ENCODE measurements at places on chromosomes 1 and 21. TPM values are rescaled to one million over a fixed set of nuclear protein-coding genes. Genes with fewer than 3 reads are reported as not detected.

Gene PRAMEF20
- total RNA-seq, result not detected

Gene SYPL2
- 8.1 TPM for total RNA-seq

Gene FAM89A
- total RNA-seq, result 47.5 TPM

Gene PSEN2
- 26.5 TPM for total RNA-seq

Gene S100A7
- total RNA-seq, result not detected

Gene ZNF593OS
- total RNA-seq, result not detected

DNA sequence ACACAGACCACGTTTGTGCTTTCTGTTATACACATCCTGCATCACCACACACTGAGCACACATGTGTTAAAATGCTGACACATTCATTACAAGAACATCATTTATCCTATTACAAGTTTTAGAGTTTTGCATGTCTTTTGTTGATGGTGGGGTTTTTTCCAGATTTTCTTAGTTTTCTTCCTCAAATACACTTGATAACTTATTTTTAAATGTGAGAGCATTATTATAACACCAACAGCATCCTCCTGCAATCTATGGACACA is 67.3 kb downstream of the TGFBR3 start:
- no peaks in the 10 kb centered on the region for H3K27me3 ChIP-seq
- H3K36me3 ChIP-seq, result no peaks in the 10 kb centered on the region
- H3K4me3 ChIP-seq, result no peak overlapping the region
- no peaks in the 10 kb centered on the region for H3K4me1 ChIP-seq

DNA sequence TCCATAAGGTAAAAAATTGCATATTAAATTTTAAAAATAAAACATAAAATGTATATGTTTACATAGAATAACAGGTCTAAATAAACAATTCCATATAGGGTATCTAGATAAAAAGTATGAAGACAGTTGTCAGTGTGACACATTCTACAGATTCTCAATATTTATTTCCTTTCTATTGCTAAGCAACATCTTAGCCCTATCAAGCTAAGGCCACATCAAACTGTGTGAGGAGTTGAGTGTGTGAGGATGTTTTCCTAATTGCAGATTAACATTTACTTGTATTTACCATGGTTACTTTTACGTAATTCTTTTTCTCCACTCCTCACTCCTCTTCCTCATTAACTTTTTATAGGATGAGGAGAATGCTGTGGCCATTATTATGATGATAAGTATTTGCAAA is 41.9 kb upstream of the MCOLN3 start:
- no peak for DNase-seq
- H3K27me3 ChIP-seq, result no peaks in the 10 kb centered on the region
- no peak overlapping the region for H3K27ac ChIP-seq
- H3K36me3 ChIP-seq, result no peaks in the 10 kb centered on the region

GRCh38 chr1:50970931-50971582 is 1.0 kb downstream of the CDKN2C start:
- H3K4me1 ChIP-seq, result no peaks in the 10 kb centered on the region
- H3K4me3 ChIP-seq, result peak overlapping the region; percentile 93
- no peak for DNase-seq
- no peaks in the 10 kb centered on the region for H3K36me3 ChIP-seq
- H3K27me3 ChIP-seq, result no peaks in the 10 kb centered on the region
- H3K27ac ChIP-seq, result peak overlapping the region; percentile 95

DNA sequence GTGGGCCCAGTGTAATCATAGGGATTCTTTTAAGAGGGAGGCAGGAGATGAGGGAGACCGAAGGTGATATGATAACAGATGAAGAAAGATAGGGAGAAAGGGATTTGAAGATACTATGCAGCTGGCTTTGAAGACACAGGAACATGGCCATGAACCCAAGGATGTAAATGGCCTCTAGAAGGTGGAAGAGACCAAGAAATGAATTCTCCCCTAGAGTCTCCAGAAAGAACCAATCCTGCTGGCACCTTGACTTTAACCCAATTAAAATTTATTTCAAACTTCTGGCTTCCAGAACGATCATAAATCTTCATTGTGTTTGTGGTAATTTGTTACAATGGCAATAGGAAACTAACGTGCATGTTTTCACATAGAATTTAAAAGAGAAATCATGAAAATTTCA is 95.0 kb upstream of the GORAB start:
- no peaks in the 10 kb centered on the region for H3K27me3 ChIP-seq
- H3K4me1 ChIP-seq, result no peaks in the 10 kb centered on the region
- no peaks in the 10 kb centered on the region for H3K36me3 ChIP-seq
- no peak overlapping the region for H3K27ac ChIP-seq
- H3K4me3 ChIP-seq, result no peak overlapping the region

GRCh38 chr1:203926025-203926540 is 64.7 kb downstream of the SNRPE start:
- no peaks in the 10 kb centered on the region for H3K4me1 ChIP-seq
- no peak overlapping the region for H3K27ac ChIP-seq
- no peaks in the 10 kb centered on the region for H3K36me3 ChIP-seq
- no peaks in the 10 kb centered on the region for H3K27me3 ChIP-seq
- H3K4me3 ChIP-seq, result no peak overlapping the region
- no peak for DNase-seq

GRCh38 chr1:237613984-237614383 is 276.7 kb downstream of the ZP4 start:
- H3K4me3 ChIP-seq, result no peak overlapping the region
- no peak for DNase-seq
- no peaks in the 10 kb centered on the region for H3K27me3 ChIP-seq
- peaks cover 37% of the 10 kb centered on the region for H3K36me3 ChIP-seq
- H3K27ac ChIP-seq, result no peak overlapping the region

- no peak for DNase-seq
- H3K4me1 ChIP-seq, result no peaks in the 10 kb centered on the region
- no peak overlapping the region for H3K4me3 ChIP-seq
- no peak overlapping the region for H3K27ac ChIP-seq
- H3K36me3 ChIP-seq, result no peaks in the 10 kb centered on the region
These were observed 556.5 kb downstream of the PTBP2 start for GRCh38 chr1:97277891-97278654.

DNA sequence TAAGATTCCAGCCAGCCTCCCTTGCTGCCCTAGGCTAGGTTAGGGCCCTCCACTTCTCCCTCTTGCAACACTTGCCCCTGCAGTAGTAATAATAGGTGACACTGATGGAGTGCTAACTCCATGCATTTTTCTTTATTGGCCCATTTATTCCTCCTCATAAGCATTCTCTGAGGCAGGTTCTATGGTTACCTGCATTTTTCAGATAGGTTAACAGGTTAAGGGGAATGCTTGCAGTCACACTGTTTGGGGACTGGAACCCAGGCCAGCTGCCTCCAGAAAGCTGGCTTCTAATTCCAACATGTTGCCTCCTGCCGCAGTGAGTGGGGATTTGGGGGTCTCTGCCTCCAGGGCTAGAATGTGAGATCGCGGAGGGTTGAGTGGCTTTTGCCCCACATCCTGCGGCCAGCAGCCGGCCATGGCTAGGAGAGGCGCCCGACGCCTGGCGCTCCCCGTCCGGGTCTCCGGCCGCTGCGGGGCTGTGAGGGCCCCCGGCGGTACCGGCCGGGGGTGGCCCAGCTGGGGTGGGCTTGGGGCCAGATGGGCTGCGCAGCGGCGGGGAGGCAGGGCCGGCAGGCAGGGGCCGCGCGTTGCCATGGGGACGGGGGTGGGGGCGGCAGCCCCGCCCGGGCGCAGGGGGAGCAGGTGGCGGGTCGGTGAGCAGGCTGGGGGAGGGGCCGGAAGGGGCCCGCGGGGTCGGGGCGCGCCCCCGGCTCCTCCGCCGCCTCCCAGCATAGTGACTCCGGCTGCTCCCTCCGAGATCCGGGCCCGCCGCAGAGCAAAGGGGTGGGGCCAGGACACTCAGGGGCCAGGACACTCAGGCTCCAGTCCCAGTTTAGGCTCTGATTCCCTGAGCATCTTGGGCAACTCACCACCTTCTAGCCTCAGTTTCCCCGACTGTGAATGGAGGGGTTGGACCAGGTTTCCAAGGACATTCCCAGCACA is 68.4 kb upstream of the SSBP3 start:
- H3K4me1 ChIP-seq, result peaks cover 12% of the 10 kb centered on the region
- H3K36me3 ChIP-seq, result no peaks in the 10 kb centered on the region
- H3K4me3 ChIP-seq, result peak overlapping the region; percentile 66
- DNase-seq, result no peak
- no peak overlapping the region for H3K27ac ChIP-seq
- H3K27me3 ChIP-seq, result no peaks in the 10 kb centered on the region

- H3K27ac ChIP-seq, result no peak overlapping the region
- peak; percentile 82 for DNase-seq
- peak overlapping the region; percentile 60 for H3K4me3 ChIP-seq
- no peaks in the 10 kb centered on the region for H3K27me3 ChIP-seq
- H3K4me1 ChIP-seq, result peaks cover 3% of the 10 kb centered on the region
- no peaks in the 10 kb centered on the region for H3K36me3 ChIP-seq
These were observed 66.7 kb upstream of the VAMP3 start for GRCh38 chr1:7704214-7705047.

GRCh38 chr1:86466986-86467385 is 1.7 kb upstream of the CLCA1 start:
- no peaks in the 10 kb centered on the region for H3K27me3 ChIP-seq
- no peak overlapping the region for H3K4me3 ChIP-seq
- no peaks in the 10 kb centered on the region for H3K4me1 ChIP-seq
- no peaks in the 10 kb centered on the region for H3K36me3 ChIP-seq

- no peaks in the 10 kb centered on the region for H3K27me3 ChIP-seq
- H3K4me3 ChIP-seq, result no peak overlapping the region
- DNase-seq, result no peak
- no peak overlapping the region for H3K27ac ChIP-seq
These were observed 193.8 kb downstream of the ST6GALNAC3 start for GRCh38 chr1:76268341-76268740.

GRCh38 chr1:84996846-84997666 is at the start of gene MCOLN2:
Gene MCOLN2, minus strand, starts transcription at chr1:84997113. Its CDS starts 241 bp downstream, at chr1:84996872.
- DNase-seq, result no peak
- H3K4me3 ChIP-seq, result peak within 1 kb of the TSS; percentile 94
- H3K4me1 ChIP-seq, result peaks cover 8% of the 10 kb centered on the region
- no peaks in the 10 kb centered on the region for H3K27me3 ChIP-seq

GRCh38 chr1:178724728-178725465 is at the start of gene RALGPS2:
Gene RALGPS2, plus strand, starts transcription at chr1:178725244. Its CDS starts 51,521 bp downstream, at chr1:178776765.
- no peaks in the 10 kb centered on the region for H3K4me1 ChIP-seq
- DNase-seq, result no peak
- no peaks in the 10 kb centered on the region for H3K27me3 ChIP-seq
- no peaks in the 10 kb centered on the region for H3K36me3 ChIP-seq
- H3K27ac ChIP-seq, result peak within 1 kb of the TSS; percentile 36

GRCh38 chr21:43603233-43603626 is 56.1 kb downstream of the HSF2BP start:
- H3K27ac ChIP-seq, result peak overlapping the region; percentile 31
- no peak overlapping the region for H3K4me3 ChIP-seq
- H3K27me3 ChIP-seq, result no peaks in the 10 kb centered on the region
- no peak for DNase-seq
- no peaks in the 10 kb centered on the region for H3K4me1 ChIP-seq
- no peaks in the 10 kb centered on the region for H3K36me3 ChIP-seq

- H3K27me3 ChIP-seq, result no peaks in the 10 kb centered on the region
- H3K36me3 ChIP-seq, result peaks cover 3% of the 10 kb centered on the region
- no peak overlapping the region for H3K4me3 ChIP-seq
- no peak for DNase-seq
- H3K27ac ChIP-seq, result no peak overlapping the region
These were observed 40.0 kb upstream of the MAGOH start for GRCh38 chr1:53278298-53278725.

GRCh38 chr1:14404862-14405301 is 193.6 kb upstream of the KAZN start:
- H3K27me3 ChIP-seq, result no peaks in the 10 kb centered on the region
- no peak overlapping the region for H3K27ac ChIP-seq
- H3K4me1 ChIP-seq, result no peaks in the 10 kb centered on the region
- H3K36me3 ChIP-seq, result no peaks in the 10 kb centered on the region
- no peak for DNase-seq
- no peak overlapping the region for H3K4me3 ChIP-seq

- H3K4me3 ChIP-seq, result no peak overlapping the region
- H3K27me3 ChIP-seq, result no peaks in the 10 kb centered on the region
- H3K4me1 ChIP-seq, result no peaks in the 10 kb centered on the region
- H3K36me3 ChIP-seq, result no peaks in the 10 kb centered on the region
These were observed 22.9 kb downstream of the DDX20 start for GRCh38 chr1:111778541-111779051.

DNA sequence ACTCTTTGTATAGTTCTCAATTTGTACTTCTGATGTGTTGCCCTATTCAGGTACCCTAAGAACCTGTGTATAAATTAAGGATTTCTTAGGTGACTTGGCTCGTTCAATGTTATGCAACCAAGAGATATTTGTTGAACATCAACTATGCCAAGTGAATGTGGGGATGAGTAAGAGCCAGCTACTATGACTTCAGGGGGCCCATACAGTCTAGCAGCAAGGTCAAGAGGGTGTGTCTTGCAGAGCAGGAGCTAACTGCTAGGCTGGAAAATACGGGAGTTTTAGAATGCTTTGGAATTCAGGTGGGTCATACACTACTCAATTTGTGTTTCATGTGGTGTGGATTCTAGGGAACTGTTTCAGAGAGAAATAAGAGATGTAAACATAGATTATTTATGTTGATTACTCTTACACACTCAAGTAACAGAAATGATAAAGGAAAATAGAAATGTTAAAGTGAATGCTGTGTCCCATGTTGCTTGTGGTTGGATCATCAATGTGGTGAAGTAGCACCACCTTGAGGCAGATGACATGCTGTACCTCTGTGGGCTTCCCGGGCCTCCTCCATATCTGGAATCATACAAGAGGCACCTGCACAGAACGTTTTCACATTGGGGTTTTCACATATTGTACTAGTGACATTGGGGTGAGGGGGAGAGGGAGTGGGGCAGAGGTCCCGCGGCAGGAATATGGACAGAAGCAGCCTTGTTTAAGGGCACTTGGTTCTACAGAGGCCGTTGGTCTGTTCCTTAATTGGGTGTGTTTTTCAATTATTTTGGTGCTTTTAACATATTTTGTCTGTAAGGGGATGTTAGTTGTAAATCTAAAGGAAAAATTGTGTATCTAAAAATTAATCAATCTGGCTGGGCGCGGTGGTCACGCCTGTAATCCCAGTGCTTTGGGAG is 12.4 kb downstream of the ARPC5 start:
- no peak overlapping the region for H3K4me3 ChIP-seq
- peak overlapping the region; percentile 53 for H3K27ac ChIP-seq
- no peak for DNase-seq
- peaks cover 15% of the 10 kb centered on the region for H3K4me1 ChIP-seq

DNA sequence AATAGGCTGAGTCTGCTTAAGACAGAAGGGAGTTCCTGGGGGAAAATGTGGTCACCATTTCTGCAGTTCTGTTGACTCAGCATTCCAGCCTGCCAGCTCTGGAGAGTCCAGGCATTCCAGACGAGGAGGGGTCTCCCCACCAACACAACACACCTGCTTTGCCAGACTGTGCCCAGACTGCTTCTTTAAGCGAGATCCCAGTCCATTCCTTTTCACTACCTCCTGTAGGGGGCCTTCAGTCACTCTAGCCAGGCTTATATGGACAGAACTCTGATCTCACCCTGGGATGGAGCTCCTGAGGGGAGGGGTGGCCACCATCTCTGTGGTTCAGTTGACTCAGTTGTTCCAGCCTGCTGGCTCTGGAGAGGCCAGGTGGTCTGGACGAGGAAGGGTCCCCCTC is 48.5 kb downstream of the UBE2U start:
- H3K27ac ChIP-seq, result no peak overlapping the region
- DNase-seq, result no peak
- no peaks in the 10 kb centered on the region for H3K4me1 ChIP-seq
- H3K36me3 ChIP-seq, result no peaks in the 10 kb centered on the region

- H3K4me1 ChIP-seq, result peaks cover 37% of the 10 kb centered on the region
- H3K36me3 ChIP-seq, result no peaks in the 10 kb centered on the region
- H3K27me3 ChIP-seq, result no peaks in the 10 kb centered on the region
- H3K4me3 ChIP-seq, result no peak overlapping the region
- no peak for DNase-seq
These were observed 19.4 kb downstream of the NEK7 start for GRCh38 chr1:198176179-198176578.

- H3K36me3 ChIP-seq, result no peaks in the 10 kb centered on the region
- H3K27ac ChIP-seq, result no peak overlapping the region
- no peaks in the 10 kb centered on the region for H3K27me3 ChIP-seq
- no peak for DNase-seq
- H3K4me1 ChIP-seq, result no peaks in the 10 kb centered on the region
These were observed 61.0 kb downstream of the PAX7 start for GRCh38 chr1:18691648-18692047.
